ENCODE measurements at places on chromosomes 5 and 9.

- H3K36me3 ChIP-seq: no peaks in the 10 kb centered on the region
- H3K27me3 ChIP-seq: no peaks in the 10 kb centered on the region
- no peaks in the 10 kb centered on the region for H3K4me1 ChIP-seq
- no peak for DNase-seq
- no peak overlapping the region for H3K4me3 ChIP-seq
Observed at GRCh38 chr5:43619911-43620310, 16.9 kb downstream of the NNT start.

- no peaks in the 10 kb centered on the region for H3K36me3 ChIP-seq
- no peaks in the 10 kb centered on the region for H3K27me3 ChIP-seq
- H3K27ac ChIP-seq: peak overlapping the region; percentile 79
- peaks cover 12% of the 10 kb centered on the region for H3K4me1 ChIP-seq
- H3K4me3 ChIP-seq: peak overlapping the region; percentile 4
- DNase-seq: no peak
Observed at GRCh38 chr5:56402266-56403220, 169.4 kb upstream of the ANKRD55 start.

GRCh38 chr9:127277099-127277498 lies 12.5 kb downstream of the GARNL3 start:
- no peak for DNase-seq
- no peaks in the 10 kb centered on the region for H3K27me3 ChIP-seq
- H3K27ac ChIP-seq: peak overlapping the region; percentile 72
- no peaks in the 10 kb centered on the region for H3K36me3 ChIP-seq
- no peak overlapping the region for H3K4me3 ChIP-seq
- H3K4me1 ChIP-seq: no peaks in the 10 kb centered on the region

DNA sequence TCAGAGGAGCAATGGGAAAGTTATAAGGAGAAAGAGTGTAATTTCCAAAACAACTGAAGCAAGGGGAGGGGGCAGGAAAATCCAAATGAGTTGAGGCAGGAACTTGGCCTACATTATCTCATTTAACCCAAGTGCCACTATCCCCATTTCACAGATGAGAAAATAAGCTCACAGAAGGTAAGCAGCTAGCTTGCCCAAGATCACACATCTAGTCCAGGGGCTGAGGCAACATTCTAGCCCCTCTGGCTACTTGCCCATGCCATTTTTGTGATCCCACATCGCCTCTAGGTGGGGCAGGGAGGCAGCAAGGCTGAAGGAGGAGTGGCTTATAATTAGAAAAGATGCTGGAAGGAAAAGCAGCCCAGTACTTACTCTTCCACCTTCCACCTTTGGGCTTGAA lies 2.6 kb upstream of the PSIP1 start:
- H3K27ac ChIP-seq: no peak overlapping the region
- H3K36me3 ChIP-seq: no peaks in the 10 kb centered on the region
- no peak for DNase-seq
- H3K4me1 ChIP-seq: peaks cover 20% of the 10 kb centered on the region
- H3K27me3 ChIP-seq: no peaks in the 10 kb centered on the region

- no peaks in the 10 kb centered on the region for H3K27me3 ChIP-seq
- no peak overlapping the region for H3K27ac ChIP-seq
- H3K4me3 ChIP-seq: no peak overlapping the region
- no peak for DNase-seq
- no peaks in the 10 kb centered on the region for H3K36me3 ChIP-seq
- H3K4me1 ChIP-seq: no peaks in the 10 kb centered on the region
Observed at GRCh38 chr5:83364312-83365299, 106.9 kb upstream of the VCAN start.

DNA sequence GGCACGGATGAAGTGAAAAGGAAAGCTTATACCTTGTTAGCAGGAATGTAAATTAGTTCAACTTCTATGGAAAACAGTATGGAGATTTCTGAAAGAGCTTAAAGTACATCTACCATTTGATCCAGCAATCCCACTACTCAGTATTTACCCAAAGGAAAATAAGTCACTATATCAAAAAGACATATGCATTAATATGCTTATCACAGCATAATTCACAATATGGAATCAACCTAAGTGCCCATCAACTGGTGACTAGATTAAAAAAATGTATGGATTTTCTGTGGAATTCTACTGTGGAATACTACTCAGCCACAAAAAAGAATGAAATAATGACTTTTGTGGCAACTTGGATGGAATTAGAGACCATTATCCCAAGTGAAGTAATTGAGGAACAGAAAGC lies 279.6 kb downstream of the GABRB2 start:
- no peak overlapping the region for H3K27ac ChIP-seq
- H3K4me3 ChIP-seq: no peak overlapping the region
- no peaks in the 10 kb centered on the region for H3K4me1 ChIP-seq
- no peak for DNase-seq

DNA sequence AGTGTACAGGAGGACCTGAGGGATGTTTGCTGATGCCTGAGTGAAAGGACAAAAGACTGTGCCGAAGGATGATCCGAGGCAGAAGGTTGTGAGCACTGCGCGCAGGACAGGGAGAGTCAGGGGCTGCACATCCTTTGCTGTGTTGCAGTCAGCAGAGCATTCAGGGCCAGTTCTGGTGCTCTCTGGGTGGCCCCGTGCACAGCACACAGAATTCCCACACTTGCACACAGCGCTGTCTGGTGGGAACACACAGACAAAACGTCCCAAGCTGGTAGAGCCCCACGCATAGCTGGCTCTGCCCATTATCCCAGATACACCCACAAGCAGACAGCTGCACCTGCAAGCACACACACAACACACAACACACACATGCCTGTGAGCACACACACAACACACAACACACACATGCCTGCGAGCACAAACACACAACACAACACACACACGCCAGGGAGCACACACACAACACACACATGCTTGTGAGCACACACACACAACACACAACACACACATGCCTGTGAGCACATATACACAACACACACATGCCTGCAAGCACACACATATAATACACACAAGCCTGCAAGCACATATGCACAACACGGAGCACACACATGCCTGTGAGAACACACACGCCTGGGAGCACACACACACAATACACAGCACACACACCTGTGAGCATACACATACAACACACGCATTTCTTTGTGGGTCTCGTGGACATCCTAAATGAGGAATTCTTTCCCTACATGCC lies 74.4 kb downstream of the FGF18 start:
- H3K36me3 ChIP-seq: no peaks in the 10 kb centered on the region
- no peaks in the 10 kb centered on the region for H3K27me3 ChIP-seq
- no peak for DNase-seq
- H3K27ac ChIP-seq: no peak overlapping the region

DNA sequence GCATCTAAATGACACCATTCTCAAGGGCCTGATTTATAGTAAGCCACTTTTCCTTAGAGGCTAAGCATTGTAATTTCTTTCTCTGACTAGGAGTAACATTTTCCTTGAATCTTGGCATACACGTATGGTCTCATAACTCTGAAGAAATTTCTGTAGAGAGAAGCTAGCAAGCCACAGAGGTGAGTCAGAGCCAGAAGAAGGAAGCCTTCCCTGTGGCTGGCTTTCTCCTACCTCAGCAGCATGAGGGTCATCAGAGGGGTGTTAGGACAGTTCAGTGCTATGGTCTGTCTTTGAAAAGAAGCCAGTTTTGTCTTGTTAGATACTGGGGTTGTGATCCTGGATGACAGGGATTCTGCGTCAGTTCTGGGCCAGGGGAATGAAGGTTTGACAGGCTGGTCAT lies 3.2 kb downstream of the SNX30 start:
- peaks cover 5% of the 10 kb centered on the region for H3K36me3 ChIP-seq
- H3K27me3 ChIP-seq: no peaks in the 10 kb centered on the region
- peak overlapping the region; percentile 9 for H3K27ac ChIP-seq

DNA sequence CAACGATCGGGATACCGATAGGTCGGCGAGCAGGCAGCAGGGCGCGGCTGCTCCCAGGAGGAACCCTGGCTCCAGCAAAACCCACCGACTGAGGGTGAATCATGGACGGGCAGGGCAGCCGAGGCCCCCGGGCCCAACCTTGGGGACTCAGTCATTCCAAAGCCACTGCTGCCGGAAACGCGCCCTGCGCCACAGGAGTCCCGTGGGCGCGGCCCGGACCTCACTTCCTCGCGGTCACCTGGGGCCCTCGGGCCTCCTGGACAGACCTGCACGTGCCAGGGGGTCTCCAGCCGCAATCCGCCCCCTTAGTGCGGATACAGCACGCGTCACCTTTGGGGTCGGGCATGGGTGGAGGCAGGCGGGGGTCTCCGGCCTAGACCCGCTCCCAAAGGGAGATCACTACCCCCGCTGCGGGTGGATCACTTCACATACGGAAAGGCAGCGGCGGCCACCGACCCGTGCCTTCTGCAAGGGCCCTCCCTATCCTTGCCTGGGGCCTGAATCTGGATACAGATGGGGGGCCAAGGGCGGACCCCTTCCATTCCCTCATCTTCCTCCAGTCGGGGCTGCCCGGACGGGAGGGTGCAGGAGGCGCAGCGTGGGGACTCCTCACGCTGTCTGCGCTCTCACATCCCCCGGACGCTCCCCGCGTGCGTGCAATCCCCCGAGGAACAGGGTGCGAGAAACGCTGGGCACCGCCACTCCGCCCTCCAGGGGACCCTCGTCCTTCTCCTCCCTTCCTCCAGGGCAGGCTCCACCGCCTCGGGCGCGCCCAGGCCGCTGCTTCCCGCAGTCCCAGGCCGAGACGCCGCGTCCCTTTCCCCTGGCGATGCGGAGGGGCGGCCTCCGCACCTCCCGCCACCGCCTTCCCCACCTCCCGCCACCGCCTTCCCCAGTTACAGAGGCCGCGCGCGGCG lies 586 bp downstream of the TXN start:
- H3K4me1 ChIP-seq: peaks cover 20% of the 10 kb centered on the region
- peak overlapping the region; percentile 97 for H3K27ac ChIP-seq
- peak; percentile 27 for DNase-seq
- peak overlapping the region; percentile 99 for H3K4me3 ChIP-seq
- H3K27me3 ChIP-seq: no peaks in the 10 kb centered on the region
- H3K36me3 ChIP-seq: no peaks in the 10 kb centered on the region

Measured in tibial nerve (tissue), 4 donors.